NCI-H2029 treated with DMSO at 0.1 percent for 48 hours (cell line): ENCODE measurements at places on chromosomes 2 and 18.

GRCh38 chr2:31138037-31138962 is at the start of gene GALNT14:
GALNT14 (minus strand) TSS chr2:31138440; CDS start chr2:31138086, 354 bp downstream.
- no peak for DNase-seq

DNA sequence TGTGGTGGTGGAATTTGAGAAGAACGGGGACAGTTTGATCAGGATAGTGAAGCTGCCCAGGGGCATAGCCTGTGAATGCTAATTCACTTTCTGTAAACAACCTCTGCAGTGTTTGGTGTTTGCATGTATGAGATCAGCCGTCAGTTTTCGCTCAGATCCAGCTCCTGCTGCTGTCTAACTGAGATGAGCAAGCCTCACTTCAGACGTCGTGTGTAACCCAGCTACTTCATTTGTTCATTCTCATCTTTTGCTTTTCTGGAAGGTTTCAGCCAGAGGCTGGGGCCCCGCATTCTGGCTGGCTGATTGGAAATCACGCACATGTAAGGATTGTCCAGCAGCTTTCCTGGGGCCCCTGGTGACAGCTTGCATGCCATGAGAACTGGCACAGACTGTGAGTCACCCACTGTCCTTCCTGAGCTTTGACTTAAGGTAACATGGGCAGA is 48.9 kb downstream of the LDLRAD4 start:
- DNase-seq, result no peak

- no peak for DNase-seq
Observed at GRCh38 chr2:24164416-24164973, 10.4 kb upstream of the FAM228A start.

DNA sequence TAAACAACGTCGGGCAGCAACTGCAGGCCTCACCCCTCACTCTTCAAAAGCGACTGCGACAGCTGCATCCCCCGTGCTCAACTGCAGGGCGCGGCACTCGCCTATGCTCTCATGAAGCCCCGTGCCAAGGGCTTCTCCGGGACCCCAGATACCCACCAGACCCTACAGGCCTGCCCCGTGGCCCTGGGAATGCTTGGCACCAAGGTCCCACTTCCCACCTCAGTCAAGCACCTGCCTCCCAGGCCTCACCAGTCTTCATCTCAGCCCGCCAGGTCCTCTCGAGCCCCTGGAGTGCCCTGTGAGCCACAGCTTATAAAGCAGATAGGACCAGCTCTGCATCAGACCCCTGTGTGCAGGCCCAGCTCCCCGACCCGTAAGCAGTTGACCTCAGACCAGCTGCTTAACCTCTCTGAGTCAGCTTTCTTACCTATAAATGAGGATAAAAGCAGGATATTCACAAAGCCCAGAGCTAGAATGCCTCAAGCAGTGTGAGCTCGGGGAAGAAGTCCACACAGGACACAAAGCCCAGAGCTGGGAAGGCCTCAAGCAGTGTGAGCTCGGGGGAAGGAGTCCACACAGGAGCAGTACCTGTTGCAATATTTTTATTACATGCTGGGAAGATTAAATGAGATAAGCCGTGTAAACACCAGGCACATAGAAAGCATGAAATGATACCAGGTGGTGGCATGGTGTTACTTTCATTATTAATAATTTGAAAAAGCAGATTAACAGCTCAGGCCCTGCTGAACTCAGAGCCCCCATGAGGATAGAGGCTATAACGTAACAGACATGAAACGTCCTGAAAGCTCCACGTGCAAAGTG is 96.9 kb downstream of the HDAC4 start:
- DNase-seq, result no peak

DNA sequence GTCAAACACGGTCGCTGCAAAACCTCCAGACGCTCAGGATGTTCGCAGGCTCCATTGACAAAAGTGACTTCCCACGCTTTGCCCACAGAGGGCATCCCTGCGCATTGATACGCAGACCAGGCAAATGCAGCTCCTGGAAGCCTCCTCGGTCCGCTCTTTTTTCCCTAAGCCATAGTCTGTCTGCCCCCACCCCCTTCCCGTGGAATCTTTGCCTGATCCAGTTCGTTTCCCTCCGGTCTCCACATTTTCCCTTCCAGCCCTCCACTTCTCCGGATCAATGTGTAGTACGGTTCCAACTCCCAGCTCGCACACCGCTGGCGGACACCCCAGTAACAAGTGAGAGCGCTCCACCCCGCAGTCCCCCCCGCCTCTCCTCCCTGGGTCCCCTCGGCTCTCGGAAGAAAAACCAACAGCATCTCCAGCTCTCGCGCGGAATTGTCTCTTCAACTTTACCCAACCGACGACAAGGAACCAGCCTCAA is at the start of gene DCC:
DCC (plus strand) TSS at position 307 of the 481 bp plus-strand sequence. CDS start 591 bp downstream, outside the sequence.
- DNase-seq, result peak; percentile 8

DNA sequence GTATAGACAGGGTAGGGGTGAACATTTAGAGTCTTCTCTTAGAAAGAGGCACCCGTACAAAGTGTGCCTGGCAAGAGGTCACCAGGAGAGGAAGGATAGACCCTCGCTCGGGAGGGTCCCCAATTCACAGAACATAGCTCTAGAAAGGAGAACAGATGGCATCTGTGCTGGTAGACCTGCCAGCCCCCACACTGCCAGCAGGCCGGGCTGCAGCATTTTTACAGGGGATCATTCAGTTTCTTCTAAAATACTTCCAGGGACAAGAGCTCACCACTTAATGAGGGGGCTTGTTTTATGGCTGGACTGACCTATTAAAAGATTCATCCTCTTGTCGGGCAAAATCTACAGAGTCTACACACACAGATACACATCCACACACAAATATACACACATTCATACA is 149.9 kb downstream of the SEPTIN10 start:
- DNase-seq, result no peak

GRCh38 chr2:155528034-155528433 is 804.5 kb downstream of the NR4A2 start:
- DNase-seq, result no peak

DNA sequence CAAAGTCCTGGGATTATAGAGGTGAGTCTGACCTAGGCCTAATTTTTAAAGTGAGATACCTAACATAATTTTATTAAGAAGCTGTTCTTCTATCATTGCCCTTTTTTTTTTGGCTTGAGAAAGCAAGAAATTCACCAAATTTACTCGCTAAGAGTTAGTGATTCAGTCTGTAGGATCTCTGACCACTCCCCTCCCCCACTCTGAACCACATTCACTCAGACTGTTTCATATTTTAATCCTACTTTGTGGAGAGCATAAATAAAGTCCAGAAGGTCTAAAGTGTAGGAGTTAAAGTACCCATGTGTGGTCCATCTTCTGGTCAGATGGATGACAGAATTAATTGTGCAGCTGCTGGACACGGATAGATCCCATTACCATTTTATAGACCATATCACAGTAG is 115.8 kb upstream of the MGAT5 start:
- DNase-seq, result no peak

- DNase-seq, result no peak
Observed at GRCh38 chr2:67792191-67792590, 270.6 kb downstream of the C1D start.

- DNase-seq, result no peak
Observed at GRCh38 chr2:58429014-58429875, 188.1 kb upstream of the FANCL start.

GRCh38 chr2:200438251-200438650 is 71.6 kb downstream of the KCTD18 start:
- DNase-seq, result no peak

GRCh38 chr2:180203972-180204371 is 196.9 kb upstream of the CWC22 start:
- no peak for DNase-seq

DNA sequence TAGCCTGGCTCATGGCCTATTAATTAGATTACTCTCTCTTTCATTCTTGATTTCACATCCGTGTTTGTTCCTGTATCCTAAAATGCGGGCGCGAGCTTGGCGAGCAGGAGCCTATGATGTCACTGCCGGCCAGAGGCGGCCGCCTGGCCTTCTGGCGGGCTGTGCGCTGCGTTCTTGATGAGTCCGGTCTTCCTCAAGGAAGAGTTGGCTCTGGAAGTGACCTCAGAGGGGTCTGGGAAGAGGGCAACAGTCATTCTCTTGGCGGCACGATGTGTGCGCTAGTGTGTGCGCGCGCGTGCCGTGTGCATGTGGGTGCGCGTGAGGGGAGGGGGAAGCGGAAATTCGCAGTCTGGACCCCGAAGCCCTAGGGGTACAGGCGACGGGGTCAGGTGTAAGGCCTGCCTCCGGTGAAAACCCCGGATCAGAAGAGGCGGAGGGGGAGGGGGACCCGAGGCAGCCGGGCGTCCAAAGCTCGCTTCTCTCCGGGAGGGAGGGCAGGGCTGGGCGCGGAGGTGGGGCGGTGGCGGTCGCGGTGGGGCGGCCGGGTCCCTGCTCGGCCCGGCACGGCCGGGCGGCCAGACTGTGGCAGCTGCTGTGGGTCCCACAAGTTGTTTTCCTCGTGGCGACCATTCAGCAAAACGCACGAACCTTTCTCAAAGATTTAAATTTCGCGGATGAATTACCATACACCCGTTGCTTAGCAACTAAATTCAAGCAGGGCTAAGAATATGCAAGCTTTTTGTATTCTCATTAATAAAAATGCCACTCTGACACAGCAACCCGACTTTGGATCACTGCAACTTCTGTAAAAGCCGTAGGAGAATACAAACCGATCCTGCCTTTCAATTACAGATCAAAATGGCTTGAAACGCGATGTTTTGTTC is 8.4 kb downstream of the POU3F3 start:
- no peak for DNase-seq

- no peak for DNase-seq
Observed at GRCh38 chr2:192195548-192196418, 1.1 kb upstream of the TMEFF2 start.

DNA sequence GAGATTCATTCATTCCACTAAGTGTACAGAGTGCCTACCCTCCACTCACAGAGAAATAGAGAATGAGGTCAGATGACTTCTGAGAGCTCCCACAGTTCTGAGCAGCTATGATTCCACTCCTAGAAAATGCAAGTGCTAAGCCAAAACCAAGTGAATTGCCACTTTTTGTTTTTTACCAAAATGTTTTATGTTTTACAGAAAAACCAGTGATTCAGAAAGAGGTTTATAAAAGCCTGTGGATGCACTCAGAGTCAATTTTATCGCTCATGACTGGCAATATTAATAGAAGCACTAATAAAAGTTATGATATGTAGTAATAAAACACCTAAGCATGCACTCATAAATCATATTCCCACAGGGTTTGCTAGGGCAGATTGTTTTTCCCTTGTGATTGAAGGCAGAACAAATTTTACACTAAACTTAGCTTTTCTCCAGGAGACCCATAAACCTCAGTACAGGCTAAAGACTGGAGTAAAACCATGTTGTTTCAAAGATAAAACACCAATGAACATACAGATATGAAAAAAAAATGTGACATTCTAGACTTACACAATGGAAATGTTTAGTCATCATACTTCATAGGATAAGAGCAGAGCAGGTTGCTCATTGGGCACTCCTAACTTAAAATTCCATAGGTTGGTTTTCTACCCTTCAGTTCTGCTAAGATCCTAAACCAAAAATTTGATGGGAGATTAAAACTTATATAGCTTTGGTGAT is 67.5 kb downstream of the PDK1 start:
- DNase-seq, result no peak

- DNase-seq, result no peak
Observed at GRCh38 chr2:11850082-11850481, 103.7 kb downstream of the LPIN1 start.

GRCh38 chr18:49141491-49141890 is 190.7 kb upstream of the SMAD7 start:
- no peak for DNase-seq

GRCh38 chr18:11962597-11962996 is 18.7 kb upstream of the IMPA2 start:
- DNase-seq, result no peak

GRCh38 chr2:225938991-225939390 is 539.5 kb downstream of the NYAP2 start:
- DNase-seq, result no peak
